Neural progenitor cell (in vitro differentiated cells): ENCODE measurements at places on chromosomes 7 and 10.

- DNase-seq: no peak
These were observed 216.4 kb upstream of the DPP6 start for GRCh38 chr7:153835712-153836265.

DNA sequence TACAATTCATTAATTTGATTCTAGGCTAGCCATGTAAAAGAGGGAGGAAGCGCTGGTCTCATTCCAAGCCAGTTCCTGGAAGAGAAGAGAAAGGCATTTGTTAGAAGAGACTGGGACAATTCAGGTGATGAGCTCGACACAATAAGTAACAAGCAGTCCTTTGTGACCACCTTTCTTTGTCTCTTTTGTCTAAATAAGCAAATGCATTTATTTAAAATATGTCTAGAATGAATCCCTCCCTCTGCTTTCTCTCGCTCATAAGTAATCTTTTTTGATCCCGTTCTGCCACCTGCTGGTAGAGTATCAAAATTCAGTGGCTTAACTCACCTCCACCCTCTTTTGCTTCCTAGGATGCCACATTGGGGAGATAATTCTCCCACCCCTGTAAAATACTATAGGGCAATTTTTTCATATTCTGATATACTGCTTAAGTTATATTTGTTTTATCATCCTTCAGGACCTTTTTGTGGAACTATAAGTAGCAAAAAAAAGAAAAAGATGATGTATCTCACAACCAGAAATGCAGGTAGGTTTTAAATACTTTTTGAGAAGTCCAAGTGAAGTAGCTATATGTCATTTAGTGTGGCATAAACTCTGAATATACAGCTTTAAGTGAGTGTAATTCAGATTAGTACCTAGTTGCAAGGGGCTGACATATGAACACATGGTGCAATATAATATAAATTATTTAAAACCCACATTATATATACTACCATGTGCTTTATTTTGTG, 91.5 kb downstream of the GSDME start:
- DNase-seq: peak; percentile 60

DNA sequence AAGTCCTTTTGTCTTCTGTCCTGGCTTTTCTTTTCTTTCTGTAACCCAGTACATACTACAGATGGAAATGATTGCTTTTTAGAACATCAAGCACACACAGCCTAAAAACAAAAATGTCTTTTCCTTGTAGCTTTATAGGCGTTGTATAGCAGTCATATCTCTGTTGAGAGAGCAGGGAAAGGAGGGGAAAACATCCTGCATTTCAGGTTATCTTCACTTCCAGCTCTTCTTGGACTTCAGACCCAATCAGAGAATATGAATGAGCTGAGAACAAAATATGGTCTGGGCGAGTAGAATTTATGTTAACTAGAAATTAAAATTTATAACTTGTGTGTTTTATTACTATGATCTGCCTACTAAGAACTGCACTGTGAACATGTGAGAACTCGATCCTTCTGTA, 14.7 kb downstream of the TMEM60 start:
- no peak for DNase-seq

DNA sequence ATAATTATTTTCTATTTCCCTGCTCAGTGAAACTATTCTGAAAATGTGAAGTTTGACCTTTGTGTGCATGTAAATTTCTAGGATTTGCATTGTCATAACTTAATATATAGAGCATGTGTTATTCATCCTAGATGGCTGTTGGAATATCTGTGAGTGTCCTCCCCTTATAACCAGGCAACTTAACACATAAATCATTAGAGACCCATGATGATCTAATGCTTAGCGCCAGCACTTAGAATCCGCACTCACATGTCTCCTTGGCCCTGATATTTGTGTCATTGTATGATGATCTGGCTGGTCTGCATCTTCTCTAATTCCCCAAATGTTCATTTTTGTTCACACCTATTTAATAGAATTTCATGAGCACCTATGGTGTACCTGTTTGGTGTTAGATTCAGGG, 1354.5 kb downstream of the XPNPEP1 start:
- DNase-seq: no peak

DNA sequence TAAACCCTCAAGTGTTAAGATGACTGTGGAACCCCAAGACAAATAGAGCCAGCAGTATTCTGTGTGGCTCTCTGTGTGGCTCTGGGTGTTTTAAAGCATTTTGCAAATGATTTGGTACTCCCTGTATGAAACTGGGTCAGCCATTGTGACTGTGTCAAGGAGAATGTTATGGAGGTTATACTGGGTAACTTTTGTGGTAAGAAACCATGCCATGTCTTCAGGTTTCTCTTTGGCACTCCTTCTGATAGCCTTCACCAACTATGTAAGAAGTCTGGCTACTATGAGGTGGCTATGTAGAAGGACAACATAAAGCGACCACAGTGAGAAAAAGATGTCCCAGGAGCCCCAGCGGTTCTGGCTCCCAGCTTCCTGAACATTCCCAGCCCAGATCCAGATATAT, 226.6 kb upstream of the RHOBTB1 start:
- DNase-seq: no peak

- no peak for DNase-seq
These were observed 4.6 kb upstream of the GDF10 start for GRCh38 chr10:47295411-47295810.

DNA sequence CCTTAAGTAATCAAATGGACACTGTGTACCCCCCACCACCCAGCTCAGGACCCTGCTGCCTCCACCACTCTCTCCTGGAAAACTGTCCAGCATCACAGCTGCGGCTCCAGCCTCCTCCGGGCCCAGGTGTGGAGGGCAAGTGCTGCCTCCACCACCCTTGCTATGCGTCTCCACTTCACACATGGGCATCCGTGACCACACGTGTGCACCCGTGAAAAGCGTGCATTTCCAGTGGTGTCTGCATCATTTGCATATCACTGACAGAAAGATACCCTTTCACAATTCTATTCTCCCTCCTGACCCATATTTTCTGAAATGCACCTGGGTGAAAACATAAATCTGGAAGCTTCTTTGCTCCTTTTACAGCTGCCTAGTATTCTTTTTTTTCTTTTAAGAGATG, 89.7 kb upstream of the PDGFA start:
- DNase-seq: no peak

- DNase-seq: no peak
These were observed 673.2 kb upstream of the GALNT17 start for GRCh38 chr7:70458745-70459144.

GRCh38 chr7:124482229-124482628, 283.4 kb downstream of the GPR37 start:
- no peak for DNase-seq

DNA sequence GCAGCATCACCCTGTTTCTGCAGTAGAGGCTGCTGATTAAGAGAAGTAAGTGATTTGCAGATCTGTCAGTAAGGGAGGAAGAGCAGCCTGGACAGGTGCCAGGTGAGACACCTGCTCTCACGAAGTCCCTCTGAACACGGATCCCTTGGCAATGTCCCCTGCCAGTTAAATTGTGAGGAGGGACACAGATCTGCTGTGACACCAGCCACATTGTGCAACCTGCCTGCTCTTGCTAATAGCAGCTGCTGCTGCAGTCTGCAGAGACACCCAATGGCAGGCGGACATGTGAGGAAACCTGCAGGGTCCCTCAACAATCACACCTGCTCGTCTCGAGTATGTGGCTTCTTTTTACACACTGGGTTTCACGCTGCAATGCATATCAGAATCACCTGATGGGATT, 31.9 kb downstream of the ANXA11 start:
- no peak for DNase-seq

- DNase-seq: no peak
These were observed 130.1 kb downstream of the NEBL start for GRCh38 chr10:20767028-20767427.

GRCh38 chr10:84423719-84424118, 95.3 kb downstream of the CCSER2 start:
- no peak for DNase-seq

DNA sequence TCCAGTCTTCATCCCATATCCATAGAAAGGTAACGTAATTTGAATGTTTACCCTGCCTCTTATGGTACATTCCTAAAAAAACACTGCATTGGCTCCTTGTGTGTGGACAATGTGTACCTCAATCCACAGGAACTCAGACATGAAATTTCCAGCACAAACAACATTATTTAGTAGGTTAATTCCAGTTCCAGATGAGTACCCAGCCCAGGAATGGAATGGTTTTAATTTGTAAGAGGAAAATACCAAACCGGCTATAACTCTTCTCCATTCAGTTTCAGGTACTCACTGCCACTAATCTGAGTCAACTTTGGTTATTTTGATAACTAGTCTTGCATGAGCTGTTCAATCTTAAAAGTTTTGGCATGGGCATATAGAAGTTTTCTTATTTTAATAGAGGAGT, 39.0 kb downstream of the TFPI2 start:
- no peak for DNase-seq

GRCh38 chr7:144037414-144038035, 11.2 kb upstream of the OR2A5 start:
- DNase-seq: no peak

DNA sequence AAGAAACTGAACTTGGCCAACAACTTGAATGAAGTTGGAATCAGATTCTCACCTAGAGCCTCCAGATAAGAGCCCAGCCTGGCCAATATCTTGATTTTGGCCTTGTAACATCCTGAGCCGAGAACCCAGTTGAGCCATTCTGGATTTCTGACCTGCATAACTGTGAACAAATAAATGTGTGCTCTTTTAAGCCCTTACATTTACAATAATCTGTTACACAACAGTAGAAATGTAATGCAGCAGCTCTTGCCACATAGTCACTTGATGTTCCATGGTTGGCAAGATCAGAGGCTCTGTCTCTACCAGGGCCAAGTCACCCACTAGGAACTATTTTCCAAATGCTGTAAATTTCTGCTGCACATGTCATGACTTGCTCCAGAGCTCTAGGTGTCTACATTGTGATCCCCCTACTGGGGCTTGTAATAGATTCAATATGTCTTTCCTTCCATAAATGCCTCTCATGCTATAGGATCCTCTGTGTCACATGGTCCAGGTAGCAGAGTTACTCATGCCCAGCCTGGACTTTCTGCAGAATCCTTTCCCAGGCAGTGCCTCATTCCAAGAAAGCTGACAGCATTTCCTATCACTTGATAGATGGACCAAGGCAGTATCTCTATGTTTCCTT, 11.4 kb upstream of the RBM20 start:
- no peak for DNase-seq

GRCh38 chr7:150428671-150429451, 21.6 kb upstream of the GIMAP8 start:
- peak; percentile 44 for DNase-seq

DNA sequence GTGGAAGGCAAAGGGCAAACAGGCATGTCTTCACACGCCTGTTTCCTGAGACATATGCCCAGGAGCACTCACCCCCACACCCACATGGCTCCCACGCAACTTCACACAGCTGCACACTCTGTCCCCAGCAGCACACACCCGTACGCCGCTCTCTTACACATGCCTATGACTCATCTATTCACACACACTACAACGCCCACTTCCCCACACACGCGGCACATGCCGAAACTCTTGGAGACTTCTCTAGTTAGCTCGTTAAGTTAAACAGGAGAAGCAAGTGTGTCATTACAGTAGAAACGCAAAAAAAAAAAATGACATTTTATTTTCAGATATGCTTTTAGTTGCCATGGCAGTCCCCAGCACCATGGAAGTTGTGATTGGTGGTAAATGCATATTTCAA, 6.7 kb downstream of the CALN1 start:
- no peak for DNase-seq

GRCh38 chr10:55183993-55184392, 383.0 kb upstream of the PCDH15 start:
- no peak for DNase-seq

DNA sequence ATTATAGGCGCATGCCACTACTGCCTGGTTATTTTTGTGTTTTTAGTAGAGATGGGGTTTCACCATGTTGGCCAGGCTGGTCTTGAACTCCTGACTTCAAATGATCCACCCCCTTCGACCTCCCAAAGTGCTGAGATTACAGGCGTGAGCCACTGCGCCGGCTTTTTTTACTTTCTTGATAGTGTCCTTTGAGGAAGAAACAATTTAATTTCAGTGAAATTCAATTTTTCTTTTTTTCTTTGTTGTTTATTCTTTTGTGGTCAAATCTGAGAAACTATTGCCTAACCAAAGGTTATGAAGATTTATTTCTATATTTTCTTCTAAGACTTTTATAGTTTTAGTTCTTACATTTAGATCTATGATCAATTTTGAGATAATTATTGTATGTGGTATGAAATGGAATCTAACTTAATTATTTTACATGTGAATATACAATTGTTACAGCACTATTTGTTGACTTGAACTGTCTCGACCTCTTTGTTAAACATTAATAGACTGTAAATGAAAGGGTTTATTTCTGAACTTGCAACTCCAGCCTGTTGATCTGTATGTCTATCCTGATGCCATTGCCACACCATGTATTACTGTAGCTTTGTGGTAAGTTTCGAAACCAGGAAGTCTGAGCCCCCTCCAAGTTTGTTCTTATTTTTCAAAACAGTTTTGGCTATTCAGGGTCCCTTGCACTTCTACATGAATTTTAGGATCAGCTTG, 19.8 kb upstream of the RASSF4 start:
- DNase-seq: no peak

DNA sequence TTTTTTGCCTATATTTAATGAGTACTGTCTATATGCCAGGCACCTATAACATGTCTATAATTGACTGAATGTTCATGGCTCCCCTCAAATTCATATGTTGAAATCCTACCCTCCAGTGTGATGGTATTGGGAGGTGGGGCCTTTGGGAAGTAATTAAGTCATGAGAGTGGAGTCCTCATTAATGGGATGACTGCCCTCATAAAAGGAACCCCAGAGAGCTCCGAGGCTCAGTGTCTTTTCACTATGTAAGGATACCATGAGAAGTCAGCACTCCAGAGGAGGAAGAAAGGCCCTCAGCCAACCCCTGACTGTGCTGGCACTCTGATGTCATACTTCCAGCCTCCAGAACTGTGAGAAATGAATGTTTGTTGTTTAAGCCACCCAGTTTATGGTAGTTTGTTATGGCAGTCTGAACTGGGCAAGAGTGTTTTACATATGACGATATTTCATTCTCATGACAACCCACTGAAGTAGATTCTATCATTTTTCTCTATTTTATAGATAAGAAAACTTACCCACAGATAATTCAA, 61.1 kb upstream of the PCGF5 start:
- peak; percentile 44 for DNase-seq

DNA sequence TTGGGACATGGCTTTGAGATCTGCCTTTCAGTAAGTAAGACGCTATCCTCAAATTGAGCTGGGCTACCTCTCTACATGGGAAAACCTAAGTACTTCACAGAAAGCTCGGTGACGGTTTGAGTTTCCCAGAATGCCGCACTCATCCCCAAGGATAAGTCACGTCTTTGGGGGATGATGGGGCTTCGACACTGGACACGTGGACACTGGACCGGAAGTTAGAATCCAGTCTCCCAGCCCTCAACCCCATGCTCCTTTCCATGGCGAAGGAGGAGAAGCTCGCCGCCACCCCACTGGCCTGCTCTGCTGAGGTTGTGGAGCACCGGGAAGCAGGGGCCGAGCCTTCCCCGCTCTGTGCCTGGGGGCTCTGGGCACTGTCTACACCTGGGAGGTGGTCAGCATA, 27.5 kb downstream of the PTPRE start:
- no peak for DNase-seq

GRCh38 chr7:84529480-84530205, 335.1 kb upstream of the SEMA3A start:
- no peak for DNase-seq

GRCh38 chr7:139490130-139490529, 6.7 kb upstream of the KLRG2 start:
- DNase-seq: no peak
